ENCODE measurements at places on chromosomes 2 and 18. TPM values are rescaled to one million over a fixed set of nuclear protein-coding genes. Genes with fewer than 3 reads are reported as not detected.

FEV gene
- total RNA-seq, result not detected

MTERF4 gene
- total RNA-seq, result 25.4 TPM

GRCh38 chr2:135320465-135321355 lies 210.3 kb downstream of the ZRANB3 start:
- no peak overlapping the region for H3K27ac ChIP-seq
- H3K4me1 ChIP-seq, result no peaks in the 10 kb centered on the region
- no peaks in the 10 kb centered on the region for H3K27me3 ChIP-seq
- no peak overlapping the region for H3K4me3 ChIP-seq
- no peaks in the 10 kb centered on the region for H3K36me3 ChIP-seq

DNA sequence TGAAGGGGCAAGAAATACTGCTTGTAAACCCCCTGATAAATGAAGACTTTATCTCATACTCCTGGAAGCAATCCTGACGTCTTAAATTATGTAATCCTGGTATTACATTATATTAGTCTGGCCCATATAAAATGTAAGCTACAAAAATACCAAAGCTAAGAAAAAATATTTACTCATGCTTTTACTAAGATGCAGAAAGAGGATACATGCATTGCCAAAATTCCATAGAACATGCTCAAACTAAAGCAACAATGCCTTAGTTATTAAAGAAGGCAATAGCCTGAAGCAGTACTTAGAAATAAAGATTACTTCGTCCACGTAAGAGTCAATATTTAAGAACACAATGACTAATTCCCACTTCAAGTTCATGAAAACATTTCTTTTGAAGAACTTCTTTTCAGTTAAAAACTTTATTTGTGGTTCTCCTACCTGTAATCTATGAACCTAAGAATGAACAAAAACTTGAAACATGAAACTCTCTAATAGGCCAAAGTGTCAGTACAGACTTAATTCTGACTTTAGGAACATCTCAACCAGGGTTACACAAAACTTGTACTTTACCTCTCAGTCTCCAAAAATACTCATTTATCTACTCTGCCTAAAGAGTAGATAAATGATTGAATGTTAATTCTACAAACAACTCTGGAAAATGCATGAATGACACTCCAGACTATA lies 117.3 kb downstream of the THADA start:
- no peak for DNase-seq
- no peaks in the 10 kb centered on the region for H3K27me3 ChIP-seq
- H3K27ac ChIP-seq, result no peak overlapping the region
- no peaks in the 10 kb centered on the region for H3K36me3 ChIP-seq
- H3K4me1 ChIP-seq, result peaks cover 8% of the 10 kb centered on the region

GRCh38 chr2:57407772-57408201 lies 638.8 kb upstream of the VRK2 start:
- H3K27me3 ChIP-seq, result no peaks in the 10 kb centered on the region
- no peaks in the 10 kb centered on the region for H3K4me1 ChIP-seq
- no peak for DNase-seq

GRCh38 chr2:15539999-15540398 lies 21.1 kb downstream of the NBAS start:
- H3K4me3 ChIP-seq, result no peak overlapping the region
- H3K27me3 ChIP-seq, result no peaks in the 10 kb centered on the region
- H3K27ac ChIP-seq, result no peak overlapping the region
- DNase-seq, result no peak

DNA sequence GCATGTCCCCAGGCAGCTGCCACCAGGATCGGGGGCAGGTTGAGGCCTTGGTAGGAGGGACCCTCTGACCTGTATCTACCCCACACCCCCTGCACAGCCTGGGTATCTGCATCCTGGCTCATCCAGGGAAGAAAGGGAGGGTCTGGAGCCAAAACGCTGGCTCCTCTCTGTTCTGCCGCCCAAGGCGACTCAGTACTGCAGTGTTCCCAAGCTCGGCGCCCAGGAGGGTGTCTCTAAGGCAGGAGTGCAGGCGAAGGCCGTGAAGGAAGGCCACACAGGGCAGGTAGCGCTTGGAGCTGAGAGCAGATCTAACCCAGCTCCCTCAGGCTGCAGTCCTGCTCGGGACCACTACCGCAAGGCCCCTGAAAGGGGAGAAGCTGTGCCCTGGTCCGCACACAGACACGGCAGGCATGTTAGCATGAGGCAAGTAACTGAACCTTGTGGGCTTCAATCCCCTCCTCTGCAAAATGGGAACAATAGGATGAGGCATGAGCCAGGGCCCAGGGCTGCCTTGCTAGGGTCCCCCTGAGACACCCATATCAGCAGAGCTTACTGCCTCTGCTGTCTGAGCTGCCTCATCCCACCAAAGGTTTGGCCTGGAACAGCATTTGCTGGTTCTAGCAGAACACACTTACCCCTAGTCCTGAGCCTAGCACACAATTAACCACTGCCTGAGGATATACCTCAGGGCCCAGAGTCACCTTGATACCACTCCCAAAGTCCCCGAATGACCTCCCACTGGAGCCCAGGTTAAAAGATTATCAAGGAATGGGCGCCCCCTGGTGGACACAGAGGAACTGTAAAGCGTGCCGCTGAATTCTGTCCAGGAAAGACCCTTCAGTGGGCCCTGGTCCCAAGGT lies 6.5 kb downstream of the PTMA start:
- H3K36me3 ChIP-seq, result peaks cover 8% of the 10 kb centered on the region

GRCh38 chr2:191933307-191934105 lies 86.6 kb upstream of the CAVIN2 start:
- H3K36me3 ChIP-seq, result no peaks in the 10 kb centered on the region
- no peak overlapping the region for H3K4me3 ChIP-seq

DNA sequence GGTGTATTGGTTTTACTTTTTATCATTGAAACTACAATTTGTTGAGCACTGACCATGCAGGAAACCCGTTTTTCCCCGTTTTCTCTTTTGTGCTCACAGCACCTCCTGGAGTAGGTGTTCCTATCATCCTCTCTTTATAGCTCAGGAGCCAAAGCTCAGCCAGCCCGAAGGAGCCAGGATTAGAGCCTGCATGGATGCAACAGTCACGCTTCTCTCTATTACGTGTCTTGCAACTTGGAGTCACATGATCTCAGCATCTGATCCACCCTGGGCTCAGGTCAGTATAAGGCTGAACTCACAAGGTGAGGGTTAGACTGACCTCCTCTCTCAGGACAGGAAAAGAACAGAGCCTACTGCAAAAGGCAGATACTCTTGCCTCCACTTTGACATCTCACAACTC lies 150.5 kb downstream of the MBP start:
- peak overlapping the region; percentile 74 for H3K27ac ChIP-seq
- H3K4me1 ChIP-seq, result peaks cover 5% of the 10 kb centered on the region
- no peak overlapping the region for H3K4me3 ChIP-seq
- no peaks in the 10 kb centered on the region for H3K27me3 ChIP-seq

GRCh38 chr2:62824388-62824787 lies 118.9 kb downstream of the EHBP1 start:
- H3K4me3 ChIP-seq, result no peak overlapping the region
- DNase-seq, result no peak
- H3K27me3 ChIP-seq, result no peaks in the 10 kb centered on the region
- H3K4me1 ChIP-seq, result peaks cover 4% of the 10 kb centered on the region

GRCh38 chr2:237732790-237733381 lies 65.7 kb upstream of the RBM44 start:
- no peak overlapping the region for H3K4me3 ChIP-seq
- peak overlapping the region; percentile 73 for H3K27ac ChIP-seq
- H3K4me1 ChIP-seq, result peaks cover 29% of the 10 kb centered on the region
- H3K27me3 ChIP-seq, result no peaks in the 10 kb centered on the region

DNA sequence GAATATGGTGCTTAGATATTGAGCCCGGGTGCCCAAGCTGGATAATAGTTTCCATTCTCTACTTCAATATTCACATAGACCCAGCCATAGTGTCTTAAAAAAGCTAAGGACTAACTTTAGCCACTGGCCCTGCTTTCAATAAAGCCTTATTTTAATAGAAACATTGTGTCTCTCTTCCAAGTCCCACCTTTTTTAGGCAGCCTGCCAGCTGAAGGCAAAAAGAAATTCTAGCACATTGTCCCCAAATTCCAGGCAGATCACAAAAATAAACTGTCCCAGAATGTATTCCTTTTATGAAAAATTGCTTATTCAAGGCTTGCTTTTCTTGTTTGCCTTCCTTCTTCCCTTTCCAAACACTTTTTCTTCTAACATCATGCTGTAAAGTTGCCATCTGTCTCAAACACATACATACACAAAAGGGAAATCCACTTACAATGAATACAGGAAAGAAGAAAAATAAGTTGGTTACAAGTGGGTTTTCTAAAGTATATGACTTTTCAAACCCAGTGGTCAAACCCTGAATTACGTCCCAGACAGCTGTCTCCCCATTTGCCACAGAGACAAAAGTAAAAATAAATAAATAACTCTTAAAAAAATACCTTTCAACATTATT lies 778.5 kb downstream of the BCL11A start:
- no peak overlapping the region for H3K4me3 ChIP-seq
- no peak for DNase-seq
- no peaks in the 10 kb centered on the region for H3K27me3 ChIP-seq
- no peaks in the 10 kb centered on the region for H3K4me1 ChIP-seq

DNA sequence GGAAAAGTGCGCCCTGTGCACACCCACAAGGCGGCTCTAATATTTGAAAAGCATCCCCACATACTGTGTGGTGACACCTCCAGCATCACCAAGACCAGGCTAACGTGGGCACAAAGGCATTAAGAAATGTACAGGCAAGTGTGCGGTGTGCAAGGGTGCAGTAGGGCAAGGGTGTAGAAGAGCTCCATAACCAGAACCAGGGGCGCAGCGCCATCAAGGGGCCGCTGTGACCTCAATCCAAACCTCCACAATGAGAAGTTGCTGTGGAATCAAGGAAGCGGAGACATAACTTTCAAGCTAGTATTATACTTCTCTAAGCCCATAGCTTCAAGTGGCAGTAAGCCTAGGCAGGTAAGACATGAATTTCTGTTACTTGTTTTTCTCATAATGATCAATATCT lies 13.0 kb downstream of the L3MBTL4 start:
- H3K4me1 ChIP-seq, result peaks cover 5% of the 10 kb centered on the region
- H3K36me3 ChIP-seq, result no peaks in the 10 kb centered on the region
- no peak for DNase-seq

- no peaks in the 10 kb centered on the region for H3K4me1 ChIP-seq
- H3K27me3 ChIP-seq, result no peaks in the 10 kb centered on the region
- H3K27ac ChIP-seq, result no peak overlapping the region
- no peak overlapping the region for H3K4me3 ChIP-seq
- no peaks in the 10 kb centered on the region for H3K36me3 ChIP-seq
These were observed 39.8 kb upstream of the ZEB2 start for GRCh38 chr2:144559681-144560080.

TXNL4A gene
- 33.8 TPM for total RNA-seq

DNA sequence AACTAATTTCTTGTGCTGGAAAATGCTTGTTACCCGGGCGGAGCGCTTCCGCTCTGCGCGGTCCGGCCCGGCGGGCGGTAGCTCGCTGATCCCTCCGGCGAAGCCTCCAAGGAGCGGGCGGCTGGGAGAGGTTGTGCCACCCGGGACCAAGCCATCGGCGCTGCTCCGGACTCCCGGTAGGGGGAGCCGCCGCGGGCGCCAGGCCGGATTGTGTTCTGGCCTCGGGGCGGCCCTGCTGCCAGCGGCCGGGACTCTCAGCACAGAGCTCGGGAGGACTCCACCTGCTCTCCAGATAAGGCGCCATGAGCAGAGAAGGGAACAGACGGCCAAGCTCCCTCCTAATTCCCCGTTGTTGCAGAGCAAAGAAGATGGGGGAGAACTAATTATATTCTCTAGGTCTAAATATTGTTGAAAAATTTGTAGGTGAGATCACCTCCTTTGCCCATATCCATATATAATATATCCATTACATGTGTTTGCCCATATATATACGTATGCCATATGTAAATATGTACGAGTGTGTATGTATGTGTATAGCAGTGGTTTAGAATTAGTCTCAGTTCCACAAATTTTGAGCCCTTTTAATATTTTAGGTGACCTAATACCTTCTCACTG lies 13.8 kb upstream of the SATB2 start:
- peak overlapping the region; percentile 85 for H3K27ac ChIP-seq
- peaks cover 81% of the 10 kb centered on the region for H3K27me3 ChIP-seq
- no peaks in the 10 kb centered on the region for H3K36me3 ChIP-seq
- peak overlapping the region; percentile 25 for H3K4me3 ChIP-seq

- H3K27ac ChIP-seq, result peak overlapping the region; percentile 61
- DNase-seq, result no peak
- H3K4me1 ChIP-seq, result peaks cover 72% of the 10 kb centered on the region
- H3K4me3 ChIP-seq, result no peak overlapping the region
- H3K36me3 ChIP-seq, result no peaks in the 10 kb centered on the region
These were observed 9.9 kb downstream of the FHL2 start for GRCh38 chr2:105388971-105389381.

LOXHD1 gene
- total RNA-seq, result not detected

TMEM150A gene
- total RNA-seq, result 9.7 TPM

- peaks cover 12% of the 10 kb centered on the region for H3K27me3 ChIP-seq
- H3K4me1 ChIP-seq, result no peaks in the 10 kb centered on the region
- no peak overlapping the region for H3K4me3 ChIP-seq
- DNase-seq, result peak; percentile 6
These were observed 25.4 kb downstream of the GPC1 start for GRCh38 chr2:240460781-240461431.

DNA sequence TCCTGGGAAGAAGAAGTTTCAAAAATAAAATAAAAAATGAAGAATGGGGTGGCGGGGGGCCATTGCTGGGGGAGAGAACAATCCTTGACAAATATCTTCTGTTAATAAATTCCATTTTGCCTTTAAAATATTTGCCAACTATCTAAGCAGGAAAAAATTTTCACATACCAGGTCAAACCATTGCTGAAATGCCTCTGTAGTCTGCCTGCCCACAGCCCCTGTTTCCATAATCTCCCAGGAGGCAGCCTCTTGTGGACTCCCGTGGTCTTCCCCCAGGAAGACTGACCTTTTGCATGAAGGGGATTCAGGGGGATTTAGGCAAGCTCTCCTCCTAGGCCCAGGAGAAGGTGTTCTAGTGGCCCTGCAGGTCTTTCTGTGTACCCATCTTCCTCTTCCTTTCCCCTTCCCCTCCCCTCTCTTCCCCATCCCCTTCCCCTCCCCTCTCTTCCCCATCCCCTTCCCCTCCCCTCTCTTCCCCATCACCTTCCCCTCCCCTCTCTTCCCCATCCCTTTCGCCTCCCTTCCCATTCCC lies 61.0 kb downstream of the RPL37A start:
- DNase-seq, result no peak
- H3K4me1 ChIP-seq, result no peaks in the 10 kb centered on the region
- no peak overlapping the region for H3K4me3 ChIP-seq
- no peaks in the 10 kb centered on the region for H3K27me3 ChIP-seq
- H3K36me3 ChIP-seq, result no peaks in the 10 kb centered on the region
- H3K27ac ChIP-seq, result no peak overlapping the region

DNA sequence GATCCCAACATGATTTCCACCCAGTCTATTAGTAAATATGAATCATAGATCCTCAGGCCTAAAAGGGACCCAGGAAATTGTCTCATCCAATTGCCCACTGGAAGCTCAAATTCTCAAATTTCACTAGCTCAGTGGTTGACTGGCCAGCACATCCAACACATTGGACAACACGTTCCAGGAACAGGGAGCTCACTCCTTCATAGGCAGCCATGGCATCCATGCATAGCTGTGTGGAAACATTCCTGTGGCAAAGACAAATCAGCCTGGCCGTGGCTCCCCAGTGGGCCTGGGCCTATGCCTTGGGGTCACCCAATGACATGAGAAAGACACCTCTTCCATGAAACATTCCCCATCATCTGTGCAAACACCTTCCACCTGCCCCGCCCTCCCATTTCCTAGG lies 261.1 kb downstream of the ANAPC1 start:
- DNase-seq, result no peak
- H3K27me3 ChIP-seq, result no peaks in the 10 kb centered on the region
- H3K4me1 ChIP-seq, result no peaks in the 10 kb centered on the region
- no peaks in the 10 kb centered on the region for H3K36me3 ChIP-seq
- no peak overlapping the region for H3K27ac ChIP-seq
